ENCODE measurements at places on chromosomes 2 and 18.

DNA sequence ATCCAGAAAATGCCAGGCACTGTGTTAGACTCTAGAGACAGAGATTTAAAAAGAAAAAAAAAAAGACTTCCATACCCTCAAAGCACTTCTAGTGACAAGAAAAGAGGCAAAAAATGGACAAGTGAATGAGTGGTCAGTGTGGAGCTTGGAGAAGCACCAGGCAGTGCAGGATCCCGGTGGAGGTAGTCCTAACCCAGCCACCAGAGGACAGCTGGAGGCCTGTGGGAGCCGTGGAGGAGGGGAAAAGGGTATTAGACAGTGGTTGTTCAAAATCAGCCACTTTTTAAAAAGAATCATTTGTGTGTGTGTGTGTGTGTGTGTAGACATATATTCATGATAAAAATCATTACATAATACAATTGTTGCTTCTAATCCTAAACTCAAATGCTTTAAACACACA is 32.8 kb upstream of the EPAS1 start:
- DNase-seq = no peak

DNA sequence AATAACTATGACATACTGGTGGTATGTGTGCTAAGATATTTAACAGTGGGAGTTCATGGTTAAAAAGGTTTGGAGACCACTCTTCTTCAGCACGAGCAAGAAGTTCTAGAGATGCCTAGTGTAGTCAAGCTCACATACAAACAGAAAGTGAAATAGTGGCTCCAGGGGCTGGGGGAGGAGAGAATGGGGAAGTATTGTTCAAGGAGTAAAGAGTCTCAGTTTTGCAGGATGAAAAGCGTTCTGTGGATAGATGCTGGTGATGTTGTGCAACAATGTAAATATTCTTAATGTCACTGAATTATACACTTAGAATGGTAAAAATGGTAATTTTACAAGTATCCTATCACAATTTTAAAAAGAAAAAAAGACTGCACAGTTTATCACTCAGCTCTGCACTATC is 29.0 kb upstream of the EPAS1 start:
- no peak for DNase-seq

- no peak for DNase-seq
Observed at GRCh38 chr18:45270289-45270771, 344.9 kb upstream of the SLC14A2 start.

DNA sequence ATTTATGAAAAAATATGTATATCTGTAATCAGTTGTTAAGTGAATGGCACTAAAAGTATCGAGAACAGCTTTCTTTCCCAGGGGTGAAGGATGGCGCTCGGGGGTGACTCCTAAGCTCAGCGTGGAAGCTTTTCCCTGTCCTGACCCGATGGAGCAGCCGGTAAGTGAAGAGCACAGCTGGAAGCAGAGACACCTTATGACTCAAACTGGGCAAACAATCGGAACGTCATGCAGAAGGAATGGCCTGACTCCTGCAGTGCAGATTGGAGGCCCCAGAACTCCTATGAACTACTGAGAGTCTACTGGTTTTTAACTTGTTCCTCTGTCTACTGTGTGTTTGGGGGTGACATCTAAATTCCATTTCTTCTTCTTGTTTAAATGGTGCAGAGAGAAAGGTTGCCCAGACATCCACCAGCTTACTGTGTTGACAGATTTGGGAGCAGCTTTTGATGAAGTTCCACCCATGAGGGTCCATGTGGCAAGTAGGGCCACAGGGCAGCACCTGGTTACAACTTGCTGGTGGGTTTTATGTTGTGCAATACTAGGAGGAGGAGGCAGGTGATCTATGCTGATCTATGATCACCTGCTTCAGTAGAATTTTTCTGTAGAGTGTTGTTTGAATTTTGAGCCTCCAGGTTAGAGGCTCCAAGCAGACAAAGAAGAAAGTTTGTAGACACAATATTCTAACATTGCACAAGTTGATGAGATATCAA is 52.8 kb upstream of the TMEM182 start:
- no peak for DNase-seq

GRCh38 chr2:43018179-43019024 is 208.0 kb downstream of the ZFP36L2 start:
- DNase-seq = no peak

DNA sequence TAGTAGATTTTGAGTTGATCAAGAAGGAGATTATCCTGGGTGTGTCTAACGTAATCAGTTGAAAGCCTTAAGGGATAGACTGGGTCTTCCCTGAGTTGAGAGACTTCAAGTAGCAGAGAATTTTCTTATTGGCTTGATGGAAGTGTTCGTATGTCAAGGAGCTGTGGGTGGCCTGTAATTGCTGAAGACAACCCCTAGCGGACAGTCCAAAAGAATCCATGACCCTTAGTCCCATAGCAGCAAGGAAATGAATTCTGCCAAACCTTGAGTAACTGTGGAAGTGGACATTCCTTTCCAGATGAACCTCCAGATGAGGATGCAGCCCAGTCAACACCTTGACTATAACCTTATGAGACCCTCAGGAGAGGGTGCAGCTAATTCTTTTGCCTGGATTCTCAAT is 786.3 kb downstream of the SOCS6 start:
- no peak for DNase-seq

GRCh38 chr2:112811276-112811831 is 25.2 kb downstream of the IL1B start:
- DNase-seq = no peak

DNA sequence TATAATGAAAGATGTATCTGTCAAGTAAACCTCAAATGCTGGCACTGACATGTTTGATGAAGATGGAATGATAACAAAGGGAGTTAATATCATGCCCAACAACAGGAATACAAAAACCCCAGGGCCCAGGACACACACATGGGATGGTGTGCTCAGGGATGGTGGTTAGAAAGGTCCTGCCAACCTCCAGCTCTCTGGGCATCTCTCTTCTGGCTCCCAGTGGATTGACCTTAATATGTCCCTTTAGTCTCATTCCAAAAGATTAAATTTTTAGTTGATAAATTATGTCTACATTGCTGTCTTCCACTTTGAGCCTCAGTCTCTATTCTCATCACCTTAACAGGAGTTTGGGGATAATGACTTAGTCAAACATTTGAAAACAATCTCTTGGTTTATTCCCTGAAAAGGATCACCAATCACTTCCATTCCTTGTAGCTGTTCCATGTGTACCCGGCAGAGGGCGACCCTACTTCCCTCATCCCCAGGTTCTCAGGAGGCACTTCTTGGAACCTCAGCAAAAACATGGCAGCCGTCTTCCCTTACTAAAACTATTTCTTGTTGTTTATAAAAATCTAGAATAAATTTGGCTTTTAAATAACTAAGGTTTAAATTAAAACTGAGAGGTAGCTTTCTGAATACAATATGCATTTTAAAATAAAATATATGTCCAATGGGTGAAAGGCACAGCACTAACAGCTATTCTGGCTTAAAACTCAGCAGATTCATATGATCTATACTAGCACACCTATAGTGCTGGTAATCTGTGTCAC is 29.6 kb downstream of the MCEE start:
- DNase-seq = peak; percentile 24

GRCh38 chr2:128501006-128501690 is 182.5 kb upstream of the HS6ST1 start:
- no peak for DNase-seq

DNA sequence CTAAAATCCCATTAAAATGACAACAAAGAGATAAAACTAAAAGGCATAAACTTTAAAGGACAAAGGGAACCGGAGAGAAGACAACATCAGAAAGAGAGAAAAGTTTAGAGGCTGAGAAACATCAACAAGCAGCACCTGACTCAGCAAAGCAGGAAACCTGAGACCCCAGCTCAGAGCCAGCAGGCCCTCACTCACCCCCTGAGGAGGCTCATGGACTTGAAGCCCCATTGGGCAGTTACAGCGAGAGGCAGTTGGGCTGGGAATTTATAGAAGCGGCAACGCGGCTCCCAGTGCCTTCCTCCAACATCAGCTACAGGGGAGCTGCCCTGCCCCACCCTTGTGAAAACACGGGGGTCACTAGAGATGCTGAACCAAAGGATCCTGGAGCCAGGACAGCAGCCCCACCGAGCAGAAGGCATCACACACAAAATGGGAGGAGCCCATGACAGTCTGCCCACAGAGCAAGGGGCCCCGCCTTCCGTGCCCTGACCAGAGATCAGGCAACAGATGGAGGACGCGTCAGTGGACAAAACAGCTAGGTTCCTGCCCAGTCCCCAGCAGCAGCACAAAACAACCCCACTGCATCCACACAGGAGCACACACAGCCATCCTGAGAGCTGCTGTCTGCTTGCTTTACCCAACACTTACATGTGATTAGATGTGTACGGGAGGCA is 52.7 kb downstream of the CMPK2 start:
- no peak for DNase-seq

DNA sequence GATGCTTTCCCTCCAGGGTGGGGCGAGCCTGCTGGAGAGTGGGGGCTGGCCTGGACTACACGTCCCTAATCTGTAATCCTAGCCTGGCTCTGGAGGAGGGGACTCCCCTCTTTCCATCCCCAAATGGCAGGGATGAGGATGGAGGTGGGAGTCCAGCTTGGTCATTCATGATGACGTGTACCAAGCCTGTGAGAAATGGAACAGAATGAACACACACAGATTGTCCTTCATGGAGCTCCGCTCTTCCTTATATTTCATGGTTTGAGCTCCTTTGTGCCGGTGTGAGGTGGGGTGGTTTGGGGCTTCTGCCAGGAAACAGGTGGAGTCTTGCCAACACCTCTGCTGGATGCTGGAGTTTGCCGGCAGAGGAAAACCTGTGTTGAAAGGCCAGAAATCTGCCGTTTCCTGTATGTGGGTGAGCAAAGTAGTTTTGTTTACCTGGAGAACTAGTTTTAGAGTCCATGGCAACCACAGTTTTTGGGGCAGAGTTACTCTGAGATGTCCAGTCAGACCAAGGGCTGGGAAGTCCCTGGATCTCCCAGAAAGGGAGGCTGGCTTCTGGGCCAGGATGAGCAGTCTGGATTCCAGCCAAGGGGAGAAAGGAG is 417.6 kb upstream of the MEX3C start:
- DNase-seq = no peak

GRCh38 chr2:16138811-16139662 is 198.7 kb downstream of the MYCN start:
- DNase-seq = no peak

GRCh38 chr2:142878031-142878678 is 691 bp downstream of the KYNU start:
- DNase-seq = no peak

GRCh38 chr2:99886418-99886817 is 256.0 kb downstream of the AFF3 start:
- DNase-seq = no peak

GRCh38 chr2:57343391-57344006 is 703.1 kb upstream of the VRK2 start:
- no peak for DNase-seq

DNA sequence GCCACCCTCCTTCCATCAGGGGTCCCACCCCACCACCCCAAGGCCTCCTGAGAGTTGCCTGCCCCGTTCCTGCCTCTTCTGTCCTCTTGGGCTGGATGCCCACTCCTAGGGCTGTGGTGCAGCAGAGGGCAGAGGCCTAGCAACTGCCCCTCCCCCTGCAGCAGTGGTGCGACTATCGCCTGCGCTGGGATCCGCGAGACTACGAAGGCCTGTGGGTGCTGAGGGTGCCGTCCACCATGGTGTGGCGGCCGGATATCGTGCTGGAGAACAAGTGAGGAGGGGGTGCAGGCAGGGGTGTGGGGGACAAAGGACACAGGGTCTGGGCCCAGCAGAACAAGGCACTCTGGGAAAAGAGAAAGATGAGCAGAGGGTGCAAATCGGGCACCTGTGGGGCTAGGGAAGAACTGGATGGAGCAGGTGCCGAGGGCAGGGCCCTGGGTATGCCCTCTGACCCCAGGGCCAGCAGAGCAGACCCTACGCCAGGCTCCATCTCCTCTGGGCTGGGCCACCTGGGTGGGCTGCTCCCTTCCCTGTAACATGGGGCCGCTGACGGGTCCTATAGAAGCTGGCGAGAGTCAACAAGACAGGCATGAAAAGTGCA is 1.0 kb downstream of the CHRNG start:
- no peak for DNase-seq

GRCh38 chr18:13616525-13617035 is 109.8 kb downstream of the FAM210A start:
- no peak for DNase-seq

- no peak for DNase-seq
Observed at GRCh38 chr2:82795446-82795845, 1663.6 kb downstream of the SUCLG1 start.

DNA sequence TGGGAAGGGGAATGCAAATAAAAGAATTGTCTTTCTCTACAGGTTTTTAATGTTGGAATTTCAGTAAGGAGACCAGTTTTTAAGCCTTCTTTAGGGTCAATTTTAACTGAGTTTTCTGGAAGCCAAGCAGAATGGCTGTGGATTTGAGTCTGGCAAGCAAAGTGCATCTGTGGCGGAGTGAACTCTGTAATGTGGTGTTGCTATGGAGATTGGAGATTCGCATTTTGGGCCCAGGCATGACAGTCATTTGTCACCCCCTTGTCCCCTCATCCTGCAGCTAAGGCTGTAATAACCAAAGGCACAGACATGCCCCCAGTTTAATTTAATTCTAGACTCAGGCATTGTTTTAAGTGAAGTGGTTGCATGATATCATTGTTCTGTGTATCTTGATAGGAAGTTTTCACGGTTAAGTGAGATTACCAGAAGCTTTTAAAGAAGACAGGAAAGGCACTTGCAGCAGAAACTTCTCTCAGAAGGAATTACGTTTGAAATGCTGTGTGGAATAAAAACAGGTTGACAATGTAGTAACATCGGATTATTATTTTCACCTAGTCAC is 30.6 kb downstream of the ARMC9 start:
- DNase-seq = no peak

DNA sequence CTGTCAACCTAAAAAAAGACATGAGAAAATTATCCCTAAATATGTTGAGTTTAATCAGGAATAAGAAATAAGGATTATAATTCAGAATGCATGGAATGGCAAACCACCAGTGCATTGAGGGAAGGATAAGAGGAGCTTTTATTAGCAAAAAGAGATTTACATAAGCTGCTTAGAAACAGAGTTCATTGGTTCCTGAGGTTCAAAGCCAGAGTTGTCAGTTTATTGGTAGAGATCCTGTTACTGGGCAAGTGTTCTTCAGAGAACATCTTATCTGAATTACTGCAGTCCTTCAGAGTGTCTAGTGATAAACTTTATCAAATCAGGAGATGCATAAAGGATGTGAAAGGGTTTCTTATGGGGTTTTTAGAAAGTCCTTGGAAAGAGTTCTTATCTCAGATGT is 76.0 kb upstream of the MEX3C start:
- no peak for DNase-seq

DNA sequence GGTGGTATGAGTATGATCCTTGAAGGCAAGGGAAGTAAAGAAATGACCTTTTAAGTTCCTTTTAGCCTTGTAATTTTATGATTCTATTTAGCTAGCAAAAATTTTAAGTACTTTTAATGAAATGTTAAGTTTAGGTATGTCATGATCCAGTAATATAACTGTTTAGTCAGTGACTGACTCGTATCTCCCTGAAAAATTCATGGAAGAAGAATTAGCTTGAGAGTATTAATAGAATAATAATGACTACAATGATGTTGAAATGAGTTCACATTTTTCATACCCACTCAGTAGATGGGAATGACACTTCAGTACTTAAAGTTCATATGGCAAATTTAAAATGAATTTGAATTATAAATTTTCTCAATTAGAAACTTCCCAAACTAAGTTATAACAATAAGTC is 14.6 kb downstream of the RAB3GAP1 start:
- DNase-seq = no peak

GRCh38 chr2:218187296-218188015 is 20.7 kb upstream of the CXCR1 start:
- no peak for DNase-seq

Measured in stimulated activated CD4-positive, alpha-beta T cell treated with anti-CD3 and anti-CD28 coated beads, Interleukin-1b, Interleukin-23, amount 100 ng/mL, for 1 hour (primary cell).